ENCODE measurements at places on chromosomes 11 and 22. TPM values are rescaled to one million over a fixed set of nuclear protein-coding genes. Genes with fewer than 3 reads are reported as not detected.

- no peak for DNase-seq
These were observed 3.4 kb downstream of the GPHA2 start for GRCh38 chr11:64932324-64932723.

DNA sequence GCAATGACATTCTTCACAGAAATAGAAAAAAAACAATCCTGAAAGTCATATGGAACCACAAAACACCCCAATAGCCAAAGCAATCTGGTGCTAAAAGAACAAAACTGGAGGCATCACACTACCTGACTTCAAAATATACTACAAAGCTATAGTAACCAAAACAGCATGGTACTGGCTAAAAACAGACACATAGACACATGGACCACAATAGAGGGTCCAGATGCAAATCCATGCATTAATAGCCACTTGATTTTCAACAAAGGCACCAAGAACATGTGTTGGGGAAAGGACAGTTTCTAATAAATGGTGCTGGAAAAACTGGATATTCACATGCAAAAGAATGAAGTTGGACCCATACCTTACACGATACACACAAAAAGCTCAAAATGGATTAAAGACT, 27.9 kb upstream of the SMIM38 start:
- no peak for DNase-seq

The CDC42BPG gene
- total RNA-seq = 9.0 TPM

DNA sequence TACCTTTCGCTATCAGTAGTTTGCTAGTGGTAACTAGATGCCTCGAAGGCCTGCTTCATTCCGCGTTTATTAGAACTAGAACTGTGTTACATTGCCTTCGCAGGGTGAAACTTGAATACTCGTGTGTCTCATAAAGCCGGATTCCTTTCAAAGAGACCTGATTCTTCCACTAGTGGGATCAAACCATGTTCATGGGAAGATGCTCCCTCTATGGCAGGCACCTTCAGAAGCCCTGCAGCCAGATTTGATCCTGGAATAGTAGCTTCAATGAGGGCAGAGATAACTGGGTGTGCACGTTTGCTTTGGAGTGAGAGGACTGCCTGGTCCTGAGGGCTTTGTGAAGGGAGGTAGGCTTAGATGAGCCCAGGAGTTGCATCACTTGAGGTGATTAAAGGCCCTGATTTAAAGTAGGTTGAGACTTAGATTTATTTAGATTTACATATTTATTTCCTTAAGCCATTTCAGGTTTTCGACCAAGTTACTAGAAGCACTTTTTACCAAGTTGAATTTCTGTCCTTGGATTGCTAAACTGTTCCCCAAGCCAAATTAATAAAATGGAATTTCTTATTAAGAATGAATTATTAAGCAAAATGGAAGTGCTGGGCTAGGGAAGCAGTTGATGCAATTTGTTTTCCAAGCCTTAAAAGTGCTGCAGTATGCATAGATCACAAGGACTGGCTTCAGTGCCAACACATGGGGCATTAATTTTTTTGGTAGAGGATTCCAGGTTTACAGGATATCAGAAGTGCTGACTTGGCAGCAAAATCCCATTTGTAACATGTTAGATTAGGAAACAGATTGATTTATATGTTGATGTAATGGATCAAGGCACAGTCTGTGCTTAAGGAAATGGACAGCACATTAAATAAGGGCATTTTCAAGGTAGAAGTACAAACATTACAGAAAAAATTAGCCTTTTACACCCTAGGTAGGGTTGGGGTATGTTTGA, 32.9 kb downstream of the APLP2 start:
- no peak for DNase-seq

The FLRT1 gene
- not detected for total RNA-seq

The ACRV1 gene
- not detected for total RNA-seq

- no peak for DNase-seq
These were observed 175.2 kb downstream of the SBF2 start for GRCh38 chr11:10118865-10119264.

- DNase-seq = no peak
These were observed 10.8 kb downstream of the ALDH3B2 start for GRCh38 chr11:67663532-67664212.

The CARNS1 gene
- 21.2 TPM for total RNA-seq

GRCh38 chr11:62120001-62120400, 3.8 kb upstream of the INCENP start:
- DNase-seq = no peak

- no peak for DNase-seq
These were observed 14.5 kb downstream of the PCSK7 start for GRCh38 chr11:117217141-117218084.

- peak; percentile 40 for DNase-seq
These were observed 537 bp downstream of the EP300 start for GRCh38 chr22:41092847-41093411.

The ART1 gene
- not detected for total RNA-seq

The CRYAB gene
- total RNA-seq = not detected

DNA sequence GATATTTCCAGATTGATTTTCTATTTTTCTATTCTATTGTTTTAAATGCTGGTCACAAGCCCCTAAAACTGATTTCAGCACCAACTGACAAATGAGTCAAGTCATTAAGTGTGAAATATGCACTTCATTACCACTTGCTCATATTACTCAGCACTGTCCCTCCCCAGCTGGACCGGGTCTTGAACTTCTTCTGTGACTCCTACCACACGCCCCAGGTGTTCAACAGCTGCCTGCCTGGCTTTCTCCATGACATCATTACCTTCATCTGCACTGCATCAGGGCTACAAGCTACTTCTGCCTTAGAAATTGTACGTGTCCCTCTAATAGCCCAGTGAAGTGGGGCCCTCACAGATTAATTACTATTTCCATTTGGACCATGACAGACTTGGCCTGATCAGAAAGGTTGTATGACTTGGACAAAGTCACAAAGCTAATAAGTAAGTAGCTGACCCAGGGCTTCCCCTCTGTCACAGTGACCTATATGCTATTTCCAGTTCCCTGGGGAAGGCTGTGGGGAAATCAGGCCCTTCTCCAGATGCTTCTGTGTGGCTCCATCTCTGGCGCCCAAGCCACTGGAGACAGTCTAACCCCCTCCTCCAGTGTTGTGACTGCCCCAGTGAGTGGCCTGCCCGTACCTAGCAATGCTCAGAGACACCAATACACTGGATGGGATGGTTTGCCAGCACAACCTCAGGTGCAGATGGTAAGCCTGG, 18.1 kb downstream of the TBC1D10A start:
- no peak for DNase-seq

DNA sequence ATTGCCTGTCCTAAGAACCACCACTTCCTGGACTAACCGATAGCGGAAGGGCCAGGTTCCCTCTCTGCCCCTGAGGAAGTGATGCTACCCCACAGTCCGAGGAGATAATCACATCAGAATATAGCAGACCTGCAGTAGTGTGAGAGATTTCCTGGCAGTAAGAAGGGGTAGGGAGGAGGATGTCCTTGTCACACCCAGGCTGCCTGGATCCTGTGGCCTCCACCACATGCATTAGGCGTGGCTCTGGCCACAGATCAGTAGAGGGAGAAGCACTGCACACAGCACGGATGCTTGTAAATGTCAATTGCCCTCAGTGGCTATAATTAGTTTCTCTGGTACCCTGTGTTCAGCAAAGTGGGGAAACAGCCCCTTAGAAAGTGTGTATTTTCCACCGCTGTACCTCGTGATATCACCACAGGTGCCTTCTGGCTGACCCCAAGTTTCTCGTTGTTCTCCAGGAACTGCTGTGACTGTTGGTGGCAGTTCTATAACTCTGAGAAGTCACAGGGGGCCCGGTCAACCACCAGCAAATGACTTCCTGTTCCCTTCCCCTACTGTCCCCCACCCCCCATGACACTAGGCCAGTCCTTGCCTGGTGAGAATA, 61.8 kb downstream of the UBASH3B start:
- no peak for DNase-seq
